ENCODE measurements at places on chromosomes 4 and X.

DNA sequence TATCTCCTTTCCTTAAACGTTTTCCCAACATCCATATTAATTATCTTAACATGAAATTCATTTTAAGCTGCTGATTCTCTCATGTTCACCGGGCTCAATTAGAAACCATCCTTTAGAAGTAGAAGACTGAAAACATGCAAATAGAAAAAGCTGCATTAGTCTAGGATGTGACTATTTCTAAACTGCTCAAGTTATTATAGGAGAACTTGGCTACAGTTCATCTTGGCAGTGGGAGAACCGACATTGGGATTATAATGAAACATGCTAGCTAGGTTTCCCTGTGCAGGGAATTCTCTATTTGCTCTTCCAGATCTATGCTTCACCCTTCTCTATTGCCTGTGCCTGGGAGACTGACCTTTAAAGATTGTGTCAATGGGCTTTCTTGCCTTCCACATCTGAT, 151.0 kb upstream of the PPARGC1A start:
- DNase-seq = no peak

- no peak for DNase-seq
Observed at GRCh38 chr4:112516471-112517066, 589 bp upstream of the NEUROG2 start.

GRCh38 chrX:38847206-38847902, 46.1 kb downstream of the MID1IP1 start:
- no peak for DNase-seq

DNA sequence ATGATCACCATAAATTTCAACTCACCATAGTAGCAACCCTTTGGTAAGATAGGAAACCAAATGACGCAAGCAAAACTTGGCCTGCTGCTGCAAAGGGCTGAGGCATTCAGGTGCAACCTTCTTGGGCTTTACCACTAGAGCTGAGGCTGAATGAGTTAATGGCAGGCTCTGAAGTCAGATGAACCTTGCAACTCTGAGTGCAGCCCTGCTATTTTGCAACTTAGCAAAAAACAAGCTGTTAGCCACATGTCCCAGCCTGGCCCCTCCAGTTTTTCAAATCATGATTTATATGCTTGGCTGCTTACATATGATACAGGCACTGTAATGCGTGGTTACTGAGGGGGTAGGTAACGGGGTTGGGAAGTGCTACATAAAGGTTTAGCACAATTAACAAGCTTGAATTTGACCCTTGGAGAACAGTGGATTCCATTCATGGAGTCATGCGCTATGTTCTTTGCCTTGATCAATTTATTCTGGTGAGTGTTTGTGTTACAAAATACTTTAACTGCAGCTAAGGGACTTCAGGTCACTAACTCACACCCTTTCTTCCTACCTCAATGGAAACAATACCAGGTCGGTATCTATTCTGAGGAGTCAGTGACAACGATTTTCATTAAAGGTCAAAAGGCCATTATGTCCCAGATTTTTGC, 80.5 kb upstream of the PPARGC1A start:
- no peak for DNase-seq

DNA sequence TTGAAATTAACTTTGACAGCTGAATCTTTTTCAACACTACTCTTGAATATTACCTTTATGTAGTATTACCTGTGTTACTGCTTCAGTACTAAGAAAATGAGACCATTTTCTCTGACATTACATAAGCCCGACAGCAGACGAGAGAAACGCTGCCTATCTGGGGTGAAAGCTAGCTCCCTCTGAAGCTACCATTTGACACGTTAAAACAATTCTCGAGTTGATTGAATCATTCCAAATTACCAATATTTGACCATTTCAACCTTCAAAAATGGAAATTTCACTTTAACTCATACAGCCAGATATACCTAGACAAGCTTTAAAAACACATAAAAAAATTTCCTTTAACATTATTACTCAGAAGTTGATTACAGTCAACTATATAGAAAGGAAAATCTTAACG, 836 bp downstream of the GPM6A start:
- DNase-seq = no peak

GRCh38 chr4:73705056-73705432, 35.3 kb upstream of the CXCL8 start:
- DNase-seq = no peak

- DNase-seq = no peak
Observed at GRCh38 chr4:108453366-108453765, 167.0 kb upstream of the RPL34 start.

DNA sequence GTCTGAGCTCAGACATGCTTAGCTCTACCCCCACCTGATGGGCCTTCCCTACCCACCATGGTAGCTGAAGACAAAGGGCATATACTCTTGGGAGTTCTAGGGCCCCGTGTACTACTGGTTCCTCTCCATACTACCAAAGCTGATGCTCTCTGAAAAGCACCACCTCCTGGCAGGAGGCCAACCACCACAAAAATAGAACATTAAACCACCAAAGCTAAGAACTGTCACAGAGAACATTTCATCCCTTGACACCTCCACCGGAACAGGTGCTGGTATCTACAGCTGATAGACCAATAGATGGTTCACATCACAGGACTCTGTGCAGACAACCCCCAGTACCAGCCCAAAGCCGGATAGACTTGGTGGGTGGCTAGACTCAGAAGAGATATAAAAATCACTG, 13.4 kb downstream of the EDA2R start:
- no peak for DNase-seq

DNA sequence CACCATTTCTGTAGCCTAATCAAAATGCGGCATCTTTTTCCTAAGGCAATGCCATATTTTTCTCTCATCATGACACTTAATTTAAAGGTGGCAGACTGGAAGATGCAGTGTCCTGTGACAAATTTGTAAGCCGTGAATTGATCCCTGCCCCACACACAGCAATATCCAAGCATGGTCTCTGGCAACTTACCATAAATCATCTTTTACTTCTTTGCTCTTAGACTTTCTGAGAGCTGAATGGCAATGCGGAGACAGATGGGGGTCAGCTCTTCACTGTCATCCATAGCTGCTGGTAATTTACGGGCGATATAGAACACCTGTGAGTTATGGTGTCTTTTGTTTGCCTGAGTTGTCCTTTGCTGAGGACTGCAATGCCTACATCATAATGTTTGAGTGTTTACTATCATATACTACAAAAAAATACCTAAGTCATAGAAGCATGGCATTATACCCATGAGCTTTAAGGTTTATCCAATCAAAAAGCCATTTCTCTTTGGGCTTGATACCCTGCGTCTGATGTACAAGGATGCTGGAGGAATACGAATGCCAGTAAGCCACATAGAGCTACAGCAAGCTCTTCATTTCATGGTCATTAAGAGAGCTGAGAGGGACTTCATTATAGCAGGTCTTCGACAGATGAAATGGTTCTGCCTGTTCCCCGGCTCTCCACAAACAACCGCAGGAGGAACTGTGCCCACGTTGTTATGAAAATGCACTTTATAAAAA, 148.1 kb downstream of the TRIML1 start:
- DNase-seq = no peak

DNA sequence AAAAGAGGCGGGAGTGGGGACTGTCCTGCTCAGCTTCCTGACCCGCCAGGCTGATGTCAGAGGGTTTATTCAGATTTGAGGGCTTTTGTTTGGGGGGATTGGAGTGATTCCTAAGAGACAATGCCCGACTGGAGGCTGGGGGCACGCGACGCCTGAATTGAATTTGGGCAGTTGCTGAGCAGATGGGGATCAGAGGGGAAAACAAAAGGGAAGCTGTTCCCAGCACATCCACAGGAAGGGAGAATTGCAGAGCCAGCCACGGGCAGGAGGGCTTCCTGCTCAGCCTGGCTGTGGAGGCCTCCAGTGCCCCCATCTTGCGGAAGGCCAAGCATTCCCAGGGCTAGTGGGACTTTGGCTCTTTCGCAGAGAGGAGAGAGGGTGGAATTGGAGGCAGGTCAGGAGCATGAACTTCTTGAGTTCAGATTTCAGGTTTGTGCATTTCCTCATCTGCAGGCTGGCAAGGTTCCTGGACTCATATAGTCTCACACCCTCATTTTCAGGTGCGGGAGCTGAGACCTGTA, 162.8 kb downstream of the NHS start:
- DNase-seq = no peak
